NCI-H1930 (cell line): ENCODE measurements at places on chromosomes 6 and 20.

DNA sequence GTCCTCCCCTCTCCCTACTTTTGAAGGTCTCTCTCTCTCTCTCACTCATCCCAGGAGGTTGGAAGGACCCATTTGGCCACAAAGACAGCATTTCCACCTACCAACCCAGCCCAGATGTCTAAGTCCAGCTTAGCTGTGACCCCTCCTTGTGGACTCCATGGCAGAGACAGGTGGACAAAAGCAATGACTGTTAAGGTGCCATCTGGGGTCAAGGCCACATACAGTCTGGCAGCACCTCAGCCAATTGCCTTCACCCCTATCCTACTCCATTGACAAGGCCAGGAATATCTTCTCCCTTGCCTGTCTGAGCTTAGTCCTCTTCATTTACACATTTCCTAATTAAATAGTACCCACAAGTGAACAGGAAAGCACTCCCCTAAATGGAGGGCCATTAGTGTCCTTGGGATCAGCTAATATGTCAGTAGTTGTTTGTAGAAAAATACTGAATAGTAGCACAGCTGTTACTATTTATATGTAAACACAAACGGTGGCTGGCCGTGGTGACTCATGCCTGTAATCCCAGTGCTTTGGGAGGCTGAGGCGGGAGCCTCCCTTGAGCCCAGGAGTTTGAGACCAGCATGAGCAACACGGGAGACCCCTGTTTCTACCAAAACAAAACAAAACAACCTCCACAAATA lies 28.8 kb downstream of the GCM1 start:
- peak; percentile 17 for DNase-seq

- DNase-seq, result peak; percentile 20
Observed at GRCh38 chr6:100099189-100100074, 105.4 kb upstream of the MCHR2 start.

DNA sequence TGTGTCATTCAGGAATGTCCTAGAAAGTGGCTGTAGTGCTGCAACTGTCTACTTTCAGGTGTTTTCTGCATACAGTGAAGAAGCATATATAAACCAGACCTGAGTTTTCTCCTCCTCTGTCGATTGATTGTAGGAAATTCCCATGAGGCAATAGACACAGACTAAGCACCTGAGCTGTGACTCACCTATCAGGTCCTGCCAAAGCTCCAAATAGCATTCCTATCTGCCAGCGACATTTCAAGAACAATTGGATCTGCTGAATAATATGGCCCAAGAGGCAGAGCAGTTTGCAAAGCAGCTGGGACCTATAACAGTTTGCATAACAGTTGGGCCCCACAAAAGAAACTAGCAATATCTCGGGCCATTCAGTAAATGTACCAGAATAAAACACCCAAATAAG lies 360.4 kb downstream of the HAO1 start:
- DNase-seq, result no peak

GRCh38 chr20:17357238-17357637 lies 130.4 kb downstream of the PCSK2 start:
- DNase-seq, result peak; percentile 7

DNA sequence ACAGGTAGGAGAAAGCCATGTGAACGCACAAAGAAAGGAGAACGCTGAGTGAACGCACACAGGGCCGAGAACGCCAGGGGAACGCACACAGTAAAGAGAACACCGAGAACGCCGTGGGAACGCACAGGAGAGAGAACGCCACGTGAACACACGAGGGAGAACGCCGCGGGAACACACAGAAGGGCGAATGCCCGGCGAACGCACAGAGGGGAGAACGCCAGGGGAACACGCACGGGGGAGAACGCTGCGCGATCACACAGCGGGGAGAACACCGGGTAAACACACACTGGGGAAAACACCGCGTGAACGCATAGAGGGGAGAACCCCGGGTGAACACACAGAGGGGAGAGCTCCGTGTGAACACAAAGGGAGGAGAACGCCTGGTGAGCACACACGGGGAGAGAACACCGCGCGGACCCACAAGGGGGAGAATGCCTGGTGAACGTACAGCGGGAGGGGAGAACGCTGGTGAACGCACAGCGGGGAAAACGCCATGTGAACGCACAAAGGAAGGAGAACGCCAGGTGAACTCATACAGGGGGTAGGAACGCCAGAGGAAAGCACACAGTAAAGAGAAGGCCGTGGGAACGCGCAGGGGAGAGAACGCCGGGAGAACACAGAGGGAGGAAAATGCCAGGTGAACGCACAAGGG lies 55.3 kb downstream of the RNASET2 start:
- DNase-seq, result no peak

DNA sequence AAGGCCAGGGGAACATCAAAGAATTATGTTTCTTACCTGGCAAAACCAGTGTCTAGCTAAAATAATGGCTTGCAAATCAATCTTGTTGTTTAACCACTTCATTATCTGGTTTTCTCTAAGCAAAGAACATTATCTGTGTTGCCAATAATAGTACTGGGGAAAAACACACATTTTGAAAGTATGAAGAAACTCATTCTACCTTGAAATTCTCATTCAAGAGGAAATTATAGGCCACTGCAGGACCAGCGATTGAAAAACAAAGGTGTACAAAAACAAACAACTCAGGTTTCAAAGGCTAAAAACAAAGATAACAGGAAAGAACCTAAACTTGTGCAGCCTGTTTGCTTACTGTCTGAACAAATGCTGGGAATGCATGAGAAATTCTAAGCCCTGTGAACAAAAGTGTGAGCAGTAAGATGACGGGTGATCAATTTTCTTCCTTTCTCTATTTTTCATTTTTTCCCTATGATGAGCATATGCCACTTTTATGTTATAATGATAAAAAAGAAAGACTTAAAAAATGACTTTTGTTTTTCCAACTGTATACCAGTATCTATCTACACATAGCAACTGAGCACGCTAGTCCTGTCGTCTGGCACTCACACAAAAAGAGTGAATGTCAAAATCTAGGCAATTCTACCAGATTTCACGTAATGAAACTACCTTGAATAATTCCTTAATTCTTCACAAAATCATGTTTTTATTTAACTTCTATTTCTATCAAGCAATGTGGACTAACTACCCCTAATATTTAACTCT lies 117.9 kb downstream of the SGK1 start:
- peak; percentile 27 for DNase-seq

GRCh38 chr6:54588176-54588575 lies 258.4 kb upstream of the FAM83B start:
- DNase-seq, result no peak

DNA sequence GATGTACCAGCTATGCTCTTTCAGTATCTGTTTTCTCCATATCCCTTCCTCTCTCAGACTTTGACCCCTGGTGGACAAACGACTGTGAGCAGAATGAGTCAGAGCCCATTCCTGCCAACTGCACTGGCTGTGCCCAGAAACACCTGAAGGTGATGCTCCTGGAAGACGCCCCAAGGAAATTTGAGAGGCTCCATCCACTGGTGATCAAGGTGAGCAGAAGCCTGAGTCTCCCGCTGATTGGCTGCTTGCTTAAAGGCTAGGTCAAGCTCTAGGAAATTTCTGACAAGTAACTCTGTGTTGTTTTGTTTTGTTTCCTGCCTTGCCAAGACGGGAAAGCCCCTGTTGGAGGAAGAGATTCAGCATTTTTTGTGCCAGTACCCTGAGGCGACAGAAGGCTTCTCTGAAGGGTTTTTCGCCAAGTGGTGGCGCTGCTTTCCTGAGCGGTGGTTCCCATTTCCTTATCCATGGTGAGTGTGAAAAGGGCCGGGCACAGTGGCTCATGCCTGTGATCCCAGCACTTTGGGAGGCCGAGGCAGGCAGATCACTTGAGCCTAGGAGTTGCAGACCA lies 28.6 kb downstream of the C6orf89 start:
- no peak for DNase-seq
